ENCODE measurements at places on chromosomes 5 and 9.

DNA sequence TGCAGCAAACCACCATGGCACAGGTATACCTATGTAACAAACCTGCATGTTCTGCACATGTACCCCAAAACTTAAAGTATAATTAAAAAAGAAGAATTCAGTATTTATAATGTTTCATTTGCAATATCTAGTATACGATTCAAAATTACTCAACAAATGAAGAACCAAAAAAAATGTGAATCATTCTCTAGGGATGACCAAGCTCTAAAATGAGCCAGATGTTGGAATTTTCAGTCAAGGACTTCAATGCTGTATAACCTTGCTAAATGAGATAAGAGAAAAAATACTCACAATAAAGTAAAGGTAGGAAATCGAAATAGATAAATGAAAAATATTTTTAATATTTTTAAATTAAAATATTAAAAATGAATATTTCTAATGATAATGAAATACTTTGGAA is 108.7 kb upstream of the ADRA1B start:
- no peak for DNase-seq

DNA sequence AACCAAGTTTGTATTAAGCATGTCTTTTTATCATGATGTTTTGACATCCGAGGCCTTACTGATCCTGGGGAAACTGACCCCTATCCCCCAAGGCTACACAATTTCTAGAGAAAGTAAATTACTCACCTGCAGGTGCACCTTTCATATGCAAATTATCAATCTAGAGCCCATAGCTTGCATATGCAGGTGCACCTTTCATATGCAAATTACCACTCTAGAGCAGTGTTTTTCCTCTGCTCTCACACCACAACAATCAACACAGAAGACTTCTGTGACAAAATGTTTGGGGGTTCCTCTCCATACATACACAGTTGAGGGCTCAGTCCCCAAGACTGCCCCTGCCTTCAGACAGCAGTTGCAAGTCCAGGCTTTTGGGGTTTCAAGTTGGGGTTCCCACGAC is 203.7 kb upstream of the RORB start:
- DNase-seq, result no peak

DNA sequence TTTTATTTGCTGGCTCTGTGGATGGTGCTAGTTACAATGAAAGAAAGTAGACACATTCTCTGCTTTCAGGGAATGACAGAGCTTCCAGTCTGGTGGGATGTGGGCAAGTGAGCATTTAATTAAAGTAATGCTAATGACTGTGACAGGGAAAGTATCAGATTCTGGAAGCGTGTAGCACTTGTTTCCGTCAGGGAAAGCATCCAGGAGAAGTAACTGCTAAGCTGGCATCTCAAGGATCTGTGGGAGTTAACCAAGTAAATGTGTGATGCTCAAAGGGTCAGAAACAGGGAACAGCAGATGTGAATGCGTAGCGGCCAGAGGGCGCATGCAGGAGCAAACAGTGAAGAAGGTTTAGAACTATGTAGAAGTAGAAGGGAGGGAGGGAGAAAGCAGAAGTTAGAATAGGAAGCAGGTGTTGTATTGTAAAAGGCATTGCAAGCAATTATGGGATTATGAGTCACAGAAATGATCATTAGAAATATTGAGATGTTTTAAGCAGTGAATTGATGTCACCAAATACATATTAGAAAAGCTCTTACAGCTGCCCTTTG is 12.2 kb downstream of the KLHL9 start:
- no peak for DNase-seq

DNA sequence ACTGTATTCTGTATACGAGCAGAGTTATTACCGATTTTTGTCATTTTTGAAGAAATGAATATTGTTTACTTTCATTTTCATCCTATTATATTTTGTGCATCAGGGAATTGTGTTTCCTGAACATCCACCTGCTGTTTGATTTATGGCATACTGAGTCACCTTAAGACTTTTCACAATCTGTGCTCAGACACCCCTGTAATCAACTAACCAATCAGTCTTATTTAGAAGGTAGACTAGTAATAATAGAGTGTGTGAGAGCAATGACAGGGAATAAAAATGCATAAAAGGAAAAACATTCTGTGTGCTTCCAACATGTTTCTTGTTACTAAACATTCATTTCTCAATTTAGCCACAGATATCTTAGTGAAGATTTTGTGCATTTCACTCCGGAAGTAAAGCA is 1413.6 kb upstream of the ACO1 start:
- no peak for DNase-seq

- DNase-seq, result no peak
These were observed 91.7 kb downstream of the NTRK2 start for GRCh38 chr9:84761137-84761808.

DNA sequence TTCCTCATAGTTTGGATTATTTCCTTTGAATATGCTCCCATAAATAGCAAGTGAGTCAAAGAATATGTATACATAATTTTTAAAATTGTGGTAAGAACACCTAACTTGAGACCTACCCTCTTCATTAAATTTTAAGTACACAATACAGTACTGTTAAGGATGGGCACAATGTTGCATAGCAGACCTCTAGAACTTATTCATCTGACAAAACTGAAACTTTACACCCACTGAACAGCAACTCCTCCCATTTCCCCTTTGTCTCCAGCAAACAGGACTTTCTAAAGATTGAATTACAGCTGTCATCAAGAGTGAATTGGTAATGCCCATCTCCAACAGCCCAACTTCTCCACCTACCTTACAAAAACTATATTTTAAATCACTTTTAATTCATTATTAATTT is 388.9 kb downstream of the HTR1A start:
- DNase-seq, result no peak

GRCh38 chr5:98504505-98504904 is 269.0 kb upstream of the RGMB start:
- DNase-seq, result no peak

- DNase-seq, result no peak
These were observed 152.7 kb downstream of the KDM4C start for GRCh38 chr9:6910497-6910896.

GRCh38 chr9:1071730-1072129 is 21.6 kb downstream of the DMRT2 start:
- no peak for DNase-seq

DNA sequence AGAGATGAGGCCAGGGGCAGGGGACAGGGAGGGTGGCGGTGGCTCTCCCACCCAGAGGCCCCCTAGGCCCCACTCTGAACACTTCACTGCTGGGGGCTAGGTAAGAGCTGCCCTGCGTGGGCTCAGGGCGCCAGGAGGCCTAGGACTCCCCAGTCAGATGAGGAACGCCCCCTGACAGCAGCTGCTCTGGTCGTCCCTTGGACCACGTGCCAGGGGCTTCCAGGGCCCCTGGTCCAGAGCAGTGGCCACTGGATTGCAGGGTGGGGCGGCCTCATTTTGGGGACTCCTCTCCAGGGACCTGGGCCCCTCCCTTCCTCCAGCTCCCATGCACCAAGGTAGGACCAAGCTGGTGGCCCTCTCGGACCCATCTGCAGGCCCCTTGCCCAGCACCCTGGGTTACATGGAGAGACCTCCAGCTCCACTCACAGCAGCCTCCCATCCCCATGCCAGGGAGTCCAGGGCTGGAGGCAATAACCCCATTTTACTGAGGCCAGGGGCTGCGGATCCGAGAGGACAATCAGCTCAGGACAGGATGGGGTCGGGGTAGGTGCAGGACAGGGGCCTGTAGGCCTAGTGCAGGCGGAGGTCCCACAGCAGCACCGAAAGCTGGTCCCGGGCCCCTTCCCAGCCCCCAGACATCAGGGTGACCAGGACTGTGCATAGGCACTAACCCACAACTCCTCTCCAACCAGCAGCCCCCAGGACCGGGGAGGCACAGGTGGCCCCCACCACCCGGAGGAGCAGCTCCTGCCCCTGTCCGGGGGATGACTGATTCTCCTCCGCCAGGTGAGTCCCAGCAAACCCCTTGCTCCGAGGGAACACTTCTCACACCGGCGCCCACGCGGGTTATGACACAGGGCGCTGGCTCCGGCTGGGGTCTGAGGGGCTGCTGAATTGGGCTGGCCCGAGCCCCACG is 1.5 kb downstream of the EGFL7 start:
- DNase-seq, result no peak

- DNase-seq, result no peak
These were observed 189.7 kb upstream of the GDNF start for GRCh38 chr5:38029397-38030065.

GRCh38 chr9:137128158-137128861 is 10.6 kb upstream of the GRIN1 start:
- no peak for DNase-seq

DNA sequence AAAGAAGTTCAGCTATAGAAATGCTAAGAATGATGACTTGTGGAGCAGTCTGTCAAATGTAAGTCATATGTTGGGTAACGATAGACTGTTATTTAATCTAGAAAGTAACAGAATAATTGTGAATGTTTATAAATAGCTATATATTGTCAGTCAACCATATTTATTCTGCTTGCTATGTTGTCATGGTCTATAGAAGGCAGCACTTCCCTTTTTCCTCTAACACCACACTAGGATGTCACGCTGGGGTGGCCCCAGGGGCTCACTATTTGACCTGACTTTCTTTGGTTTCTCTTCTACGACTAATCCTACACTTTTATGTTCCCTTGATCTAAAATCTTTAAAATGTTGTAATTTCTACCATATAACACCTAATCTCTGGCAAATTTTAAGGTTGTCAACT is 20.5 kb downstream of the ERAP2 start:
- peak; percentile 88 for DNase-seq
